Midbrain (tissue), 1 donor: ENCODE measurements at places on chromosomes 7 and 10.

- no peak for DNase-seq
These were observed 255.5 kb upstream of the CXCL12 start for GRCh38 chr10:44640429-44640828.

GRCh38 chr7:49731836-49732235 is 41.6 kb upstream of the VWC2 start:
- no peak for DNase-seq

DNA sequence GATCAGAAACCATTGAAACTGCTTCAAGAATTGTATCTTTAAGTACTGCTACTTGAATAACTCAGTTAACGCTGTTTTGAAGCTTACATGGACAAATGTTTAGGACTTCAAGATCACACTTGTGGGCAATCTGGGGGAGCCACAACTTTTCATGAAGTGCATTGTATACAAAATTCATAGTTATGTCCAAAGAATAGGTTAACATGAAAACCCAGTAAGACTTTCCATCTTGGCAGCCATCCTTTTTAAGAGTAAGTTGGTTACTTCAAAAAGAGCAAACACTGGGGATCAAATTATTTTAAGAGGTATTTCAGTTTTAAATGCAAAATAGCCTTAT is 14.7 kb downstream of the HNRNPA2B1 start:
- DNase-seq: no peak

DNA sequence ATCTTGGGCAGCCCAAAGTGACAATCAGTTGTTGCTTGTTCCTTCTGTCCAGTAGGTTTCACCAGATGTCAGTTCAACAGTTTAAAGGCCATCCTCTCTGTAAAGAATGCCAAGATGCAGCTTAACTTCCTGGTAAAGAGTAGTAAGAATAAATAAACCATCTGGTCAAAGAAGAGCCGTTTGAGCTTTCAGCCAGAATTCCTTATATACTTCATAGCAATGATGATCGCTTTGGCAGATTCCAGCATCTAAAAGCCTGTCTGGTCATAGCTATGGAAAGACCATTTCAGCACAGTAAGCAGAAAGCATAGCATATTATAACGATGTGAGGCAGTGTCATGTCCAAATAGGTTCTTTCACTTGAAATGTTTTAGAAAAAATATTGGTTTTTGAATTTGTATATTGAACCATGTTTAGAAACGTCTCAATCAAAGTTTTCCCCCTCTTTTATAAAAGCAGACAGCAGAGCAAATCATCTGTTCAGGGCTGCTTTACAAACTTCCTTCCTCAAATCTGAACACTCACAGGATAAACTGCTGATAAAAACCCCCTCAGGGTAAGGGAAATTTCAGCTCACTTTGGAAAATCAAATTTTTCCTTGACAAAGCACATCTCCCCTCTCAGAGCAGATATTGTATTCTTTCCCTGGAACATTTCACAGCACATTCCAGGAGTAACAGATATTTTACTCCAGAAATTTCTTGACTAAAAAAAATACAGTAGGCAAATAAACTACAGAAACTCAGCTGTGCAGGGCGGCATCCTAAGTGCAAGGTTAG is 184.1 kb downstream of the NOC3L start:
- DNase-seq: no peak
